Activated CD4-positive, alpha-beta T cell treated with anti-CD3 and anti-CD28 coated beads, Interleukin-2, amount 10 ng/mL, durations not matched to agents 7 days and 5 days (primary cell): ENCODE measurements at places on chromosomes 7 and 10.
A peak's percentile ranks its signal among the peaks of the same experiment; 100 is the strongest.

DNA sequence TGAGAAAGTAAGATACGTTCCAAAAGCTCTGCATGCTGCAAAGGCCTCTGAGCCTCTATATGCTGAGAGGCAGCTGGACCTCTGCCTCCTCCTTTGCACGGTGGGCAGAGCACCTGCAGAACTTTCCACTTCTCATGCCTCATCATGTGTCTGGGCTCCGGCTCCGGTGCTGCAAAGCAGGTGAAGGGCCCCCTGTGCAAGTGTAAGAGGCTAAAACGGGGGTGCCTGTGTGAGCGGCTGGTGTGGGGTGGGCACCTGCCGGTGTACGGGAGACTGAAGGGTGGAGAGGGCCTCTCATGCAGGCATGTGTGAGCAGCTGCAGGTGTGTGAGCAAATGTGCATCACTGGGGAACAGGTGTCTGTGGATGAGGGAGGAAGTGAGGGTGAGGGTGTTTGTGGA is 121.0 kb downstream of the KCNMA1 start:
- no peak for DNase-seq

- no peak for DNase-seq
Observed at GRCh38 chr10:74875966-74876365, 49.6 kb downstream of the KAT6B start.

DNA sequence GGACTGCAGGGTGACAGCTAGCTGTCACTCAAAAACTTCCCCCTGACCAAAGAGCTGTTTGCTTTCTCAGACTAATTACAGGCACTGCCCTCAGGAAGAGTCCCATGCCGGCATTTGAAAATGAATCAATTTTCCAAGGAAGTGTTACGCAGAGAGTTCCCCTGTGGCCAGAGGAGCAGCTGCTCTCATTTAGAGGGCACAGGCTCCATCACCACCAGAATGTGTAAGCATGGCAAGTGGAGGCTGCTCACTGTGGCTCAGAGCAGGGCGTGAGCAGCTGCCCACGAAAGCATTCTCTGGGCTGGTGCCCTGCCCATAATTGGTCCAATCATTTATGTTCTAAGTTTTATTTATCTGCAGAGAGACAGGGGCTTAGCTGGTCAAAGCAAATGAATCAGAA is 202.2 kb downstream of the RAMP3 start:
- no peak for DNase-seq

GRCh38 chr7:150876817-150877526 is 24.7 kb downstream of the AOC1 start:
- DNase-seq, result peak; percentile 40

DNA sequence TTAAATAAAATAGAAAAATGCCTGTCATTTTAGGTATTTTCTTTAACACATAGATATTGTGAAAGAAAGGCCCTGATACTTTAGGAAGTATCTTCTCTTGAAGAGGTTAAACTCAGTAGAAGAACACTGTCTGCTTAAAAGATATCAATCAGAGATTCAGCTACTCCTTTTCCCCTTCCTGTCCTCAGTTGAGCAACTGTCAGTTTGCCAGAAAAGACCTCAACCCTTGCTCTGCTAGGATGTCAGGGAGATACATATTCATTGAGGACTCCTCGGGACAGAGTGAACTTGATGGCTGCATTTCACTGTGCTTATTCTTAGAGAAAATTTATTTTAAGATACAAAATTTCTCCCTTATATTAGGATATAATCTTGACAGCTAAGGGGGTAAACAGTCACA is 173.6 kb upstream of the CACNA2D1 start:
- DNase-seq, result no peak

- DNase-seq, result peak; percentile 30
Observed at GRCh38 chr10:112721080-112721698, 228.9 kb upstream of the TCF7L2 start.

- DNase-seq, result no peak
Observed at GRCh38 chr7:128878226-128879105, 15.8 kb downstream of the ATP6V1F start.

GRCh38 chr7:20557116-20557515 is 58.4 kb upstream of the ABCB5 start:
- no peak for DNase-seq

DNA sequence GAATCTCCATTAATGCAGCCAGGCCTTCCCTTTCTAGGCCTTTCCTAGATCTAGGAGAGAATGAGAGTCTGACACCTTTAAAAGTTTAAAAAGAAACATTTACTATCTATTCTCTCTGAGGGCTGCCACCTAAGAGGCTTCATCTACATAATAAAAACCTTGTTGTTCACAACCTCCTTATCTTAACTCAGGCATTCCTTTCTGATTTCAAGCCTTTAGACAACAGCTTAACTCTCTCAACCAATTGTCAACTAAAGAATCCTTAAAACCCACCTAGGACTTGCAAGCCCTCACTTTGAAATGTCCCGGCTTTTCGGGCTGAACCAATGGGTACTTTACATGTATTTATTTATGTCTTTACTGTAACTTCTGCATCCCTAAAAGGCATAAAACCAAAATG is 64.3 kb upstream of the RET start:
- no peak for DNase-seq

GRCh38 chr7:5216931-5217330 is 26.9 kb downstream of the WIPI2 start:
- no peak for DNase-seq

GRCh38 chr7:123398921-123399320 is 135.5 kb downstream of the IQUB start:
- DNase-seq, result no peak

DNA sequence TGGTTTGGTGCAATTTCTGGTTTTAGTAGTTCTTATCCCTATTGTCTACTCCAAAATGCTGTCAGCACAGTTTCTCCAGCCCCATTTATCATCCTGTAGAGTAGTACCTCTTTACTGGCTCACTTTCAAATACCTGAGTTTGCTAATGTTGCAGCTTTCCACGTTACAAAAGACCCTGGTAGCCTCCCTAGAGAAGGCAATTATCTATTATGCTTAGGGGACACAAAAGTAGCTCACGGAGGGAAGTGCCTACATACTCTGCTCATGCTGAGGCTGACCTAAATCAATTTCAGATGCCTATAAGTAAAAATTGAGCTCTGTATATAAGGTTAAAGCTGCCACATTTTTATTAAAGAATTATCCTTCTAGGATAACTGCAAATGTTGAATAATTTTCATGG is 603.6 kb downstream of the CNTNAP2 start:
- DNase-seq, result no peak
